Tibial artery (tissue), 4 donors: ENCODE measurements at places on chromosomes 12 and 14.
A peak's percentile ranks its signal among the peaks of the same experiment; 100 is the strongest.

GRCh38 chr14:34129927-34130552, 179.2 kb upstream of the EGLN3 start:
- H3K27me3 ChIP-seq = no peaks in the 10 kb centered on the region
- peak overlapping the region; percentile 55 for H3K27ac ChIP-seq
- H3K36me3 ChIP-seq = no peaks in the 10 kb centered on the region

GRCh38 chr12:120668868-120669840, 17.8 kb upstream of the MLEC start:
- peaks cover 15% of the 10 kb centered on the region for H3K4me1 ChIP-seq
- H3K36me3 ChIP-seq = no peaks in the 10 kb centered on the region
- peak overlapping the region; percentile 25 for H3K4me3 ChIP-seq
- H3K27ac ChIP-seq = peak overlapping the region; percentile 77
- H3K27me3 ChIP-seq = no peaks in the 10 kb centered on the region
- peak; percentile 32 for DNase-seq

DNA sequence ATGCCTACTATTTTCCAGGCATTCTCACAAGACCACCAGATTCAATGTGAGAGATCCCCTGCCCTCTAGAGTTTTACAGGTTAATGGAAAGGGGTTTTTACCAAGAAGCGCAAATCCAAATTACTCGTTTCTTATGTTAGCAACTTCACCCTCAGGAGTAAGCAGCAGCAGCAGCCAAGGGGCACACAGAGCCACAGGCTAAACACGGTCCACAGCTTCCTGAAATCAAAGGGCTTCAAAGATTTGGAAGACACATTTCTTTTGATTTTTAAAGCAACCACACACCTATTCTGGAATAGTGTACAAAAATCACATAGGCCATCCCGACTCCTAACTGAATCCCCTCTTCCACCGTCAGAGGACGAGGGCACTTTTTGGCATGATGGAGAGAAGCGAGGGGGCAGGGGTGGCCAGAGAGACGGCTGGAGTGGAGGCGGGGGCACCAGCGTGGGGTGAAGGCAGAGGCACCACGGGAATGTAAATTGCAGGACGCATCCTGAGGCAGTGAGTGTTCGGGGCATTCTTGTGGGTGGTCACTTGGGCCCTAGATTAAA, 107.0 kb downstream of the ARF6 start:
- DNase-seq = no peak
- peak overlapping the region; percentile 94 for H3K27ac ChIP-seq
- H3K4me3 ChIP-seq = no peak overlapping the region
- H3K27me3 ChIP-seq = no peaks in the 10 kb centered on the region
- H3K36me3 ChIP-seq = no peaks in the 10 kb centered on the region
- H3K4me1 ChIP-seq = peaks cover 52% of the 10 kb centered on the region

- H3K27ac ChIP-seq = no peak overlapping the region
- H3K27me3 ChIP-seq = no peaks in the 10 kb centered on the region
- no peak for DNase-seq
Measured at GRCh38 chr12:49689785-49690184, 17.4 kb downstream of the FMNL3 start.

DNA sequence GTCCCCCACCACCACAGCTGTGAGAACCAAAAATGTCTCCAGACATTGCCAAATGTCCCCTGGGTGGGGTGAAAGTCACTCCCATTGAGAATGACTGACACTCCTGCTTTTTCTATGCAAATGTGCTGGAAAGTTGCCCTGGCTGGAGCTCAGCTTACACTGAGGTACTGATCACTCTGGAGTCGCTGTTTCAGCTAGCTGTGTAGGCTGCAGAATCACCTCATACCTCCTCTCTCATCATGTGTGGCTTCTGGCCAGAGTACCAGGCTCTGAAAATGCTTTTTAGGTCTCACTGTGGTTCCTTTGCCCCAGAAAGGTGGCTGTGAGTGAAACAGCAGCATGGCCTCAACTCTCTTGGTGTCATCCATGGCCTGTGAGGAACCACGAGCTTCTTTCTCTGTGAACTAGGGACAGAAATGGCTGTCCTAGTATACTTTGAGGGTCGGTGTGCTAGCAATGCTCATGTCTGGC, 414.4 kb downstream of the DPF3 start:
- H3K36me3 ChIP-seq = no peaks in the 10 kb centered on the region
- H3K4me1 ChIP-seq = no peaks in the 10 kb centered on the region
- no peak overlapping the region for H3K27ac ChIP-seq
- no peaks in the 10 kb centered on the region for H3K27me3 ChIP-seq

DNA sequence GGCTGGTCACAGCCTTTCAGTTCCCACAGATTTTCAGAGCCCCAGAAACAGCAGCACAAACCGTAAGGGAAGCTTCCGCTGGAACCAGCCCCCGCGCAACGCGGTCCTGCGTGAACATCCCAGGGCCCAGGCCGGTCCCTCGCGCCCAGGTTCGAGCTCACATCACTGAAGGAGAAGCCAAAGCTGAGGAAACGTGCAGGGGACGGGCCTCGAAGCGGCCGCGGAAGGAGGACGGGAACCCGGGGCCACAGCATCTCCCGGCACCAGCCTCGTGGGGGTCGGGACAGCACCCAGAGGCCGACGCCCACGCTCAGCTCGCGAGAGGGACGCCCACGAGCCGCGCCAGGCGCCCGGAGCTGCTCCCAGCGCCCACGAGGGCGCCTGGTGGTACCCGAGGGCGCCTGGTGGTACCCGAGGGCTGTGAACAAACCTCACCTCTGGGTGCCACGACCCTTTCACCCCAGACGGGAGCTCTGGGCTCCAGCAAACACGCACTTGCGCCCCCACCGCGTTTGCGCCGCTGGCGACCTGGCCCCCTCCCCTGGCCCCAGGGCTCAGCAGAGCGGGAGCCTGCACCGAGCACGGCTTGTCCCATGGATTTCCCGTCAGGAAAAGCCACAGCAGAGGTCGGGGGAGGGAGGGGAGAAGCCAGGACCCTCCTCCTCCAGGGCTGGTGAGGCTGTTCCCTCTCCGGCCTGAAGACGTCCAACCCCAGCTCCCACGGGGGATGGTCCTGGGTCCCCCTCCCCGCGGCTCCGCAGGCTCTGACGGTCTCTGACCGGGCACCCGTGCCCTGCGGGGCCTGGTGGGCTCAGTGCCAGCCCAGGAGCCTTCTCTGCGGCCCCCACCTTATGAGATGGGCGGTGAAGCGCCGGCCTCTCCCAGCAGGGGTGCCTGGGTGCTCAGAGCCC, 6.9 kb downstream of the LRCOL1 start:
- no peaks in the 10 kb centered on the region for H3K36me3 ChIP-seq
- H3K4me3 ChIP-seq = peak overlapping the region; percentile 19
- H3K27ac ChIP-seq = no peak overlapping the region
- no peaks in the 10 kb centered on the region for H3K27me3 ChIP-seq
- DNase-seq = no peak
